ENCODE measurements at places on chromosomes 1 and 21.

DNA sequence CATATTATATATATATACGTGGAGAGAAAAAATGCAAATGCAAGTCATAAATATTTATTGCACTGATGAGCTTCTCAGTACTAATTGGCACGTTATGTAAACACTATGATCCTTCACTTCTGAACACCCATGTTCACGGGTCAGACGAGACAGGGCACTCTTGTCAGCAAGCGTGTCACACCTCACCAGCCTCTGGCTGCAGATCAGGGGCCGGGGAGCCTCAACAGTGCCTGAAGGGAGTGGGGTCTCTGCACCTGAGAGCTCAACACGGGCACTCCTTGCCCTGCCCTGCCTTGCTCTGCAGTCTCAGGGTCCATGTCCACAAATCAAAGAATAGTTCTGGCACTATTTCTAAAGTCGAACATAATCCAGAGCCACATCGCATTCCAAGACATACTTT, 409 bp upstream of the HIVEP3 start:
- no peak for DNase-seq

GRCh38 chr1:61160526-61160925, 78.2 kb downstream of the NFIA start:
- no peak for DNase-seq

- no peak for DNase-seq
Observed at GRCh38 chr1:186617926-186618325, 62.3 kb downstream of the PTGS2 start.

GRCh38 chr1:163959622-163960021, 599.4 kb upstream of the PBX1 start:
- DNase-seq, result no peak

DNA sequence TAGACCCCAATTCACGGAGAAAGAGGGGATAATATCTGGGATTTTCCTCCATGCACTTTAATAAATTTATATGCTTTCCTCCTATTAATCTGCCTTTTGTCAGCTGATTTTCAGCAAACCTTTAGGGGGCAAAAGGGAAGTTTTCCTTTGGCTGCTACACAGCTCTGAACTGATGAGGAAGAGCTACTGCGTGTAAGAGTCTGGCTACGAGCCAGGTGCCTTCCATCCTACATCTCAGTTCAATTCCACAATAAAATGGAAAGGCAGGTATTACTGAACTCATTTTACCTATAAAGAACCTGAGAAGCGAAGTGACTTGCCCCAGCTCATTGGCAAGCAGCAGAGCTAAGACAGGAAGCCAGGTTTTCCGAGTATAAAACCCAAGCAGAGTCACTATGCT, 28.3 kb upstream of the ZNF326 start:
- no peak for DNase-seq

All from activated naive CD4-positive, alpha-beta T cell (primary cell).